ENCODE measurements at places on chromosomes 3 and 15.

GRCh38 chr3:39086144-39086543 lies 21.3 kb downstream of the GORASP1 start:
- no peak for DNase-seq

GRCh38 chr3:166444756-166445155 lies 607.5 kb upstream of the BCHE start:
- DNase-seq: no peak

DNA sequence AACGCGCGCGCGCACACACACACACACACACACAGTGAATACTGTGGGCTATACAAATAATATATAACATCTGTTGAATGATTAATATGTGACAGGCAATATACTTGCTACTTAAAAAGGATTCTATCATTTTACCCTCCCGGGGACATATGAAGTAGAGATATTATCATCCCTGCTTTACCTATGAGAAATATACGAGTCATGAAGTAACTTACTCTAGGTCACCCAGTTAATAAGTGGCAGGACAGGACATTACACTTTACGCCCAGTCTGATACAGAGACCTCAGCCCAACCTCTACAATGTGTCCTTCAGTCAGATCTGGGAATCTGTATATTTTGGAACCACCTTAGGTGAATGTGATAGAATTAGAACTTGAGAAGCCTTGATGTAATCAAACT lies 55.4 kb downstream of the CCDC54 start:
- DNase-seq: no peak

- no peak for DNase-seq
These were observed 102.8 kb upstream of the CLDN18 start for GRCh38 chr3:137906985-137907649.

- DNase-seq: no peak
These were observed 2.6 kb upstream of the GBE1 start for GRCh38 chr3:81764002-81764401.

GRCh38 chr3:168806871-168807270 lies 711.1 kb upstream of the GOLIM4 start:
- DNase-seq: no peak

Measured in stimulated activated CD8-positive, alpha-beta memory T cell treated with anti-CD3 and anti-CD28 coated beads, Interleukin-4, amount 100 ng/mL, for 4 hours (primary cell).